ENCODE measurements at places on chromosomes 2 and 18.
A peak's percentile ranks its signal among the peaks of the same experiment; 100 is the strongest.

GRCh38 chr2:150575861-150576260 lies 88.4 kb upstream of the RND3 start:
- no peak for DNase-seq

DNA sequence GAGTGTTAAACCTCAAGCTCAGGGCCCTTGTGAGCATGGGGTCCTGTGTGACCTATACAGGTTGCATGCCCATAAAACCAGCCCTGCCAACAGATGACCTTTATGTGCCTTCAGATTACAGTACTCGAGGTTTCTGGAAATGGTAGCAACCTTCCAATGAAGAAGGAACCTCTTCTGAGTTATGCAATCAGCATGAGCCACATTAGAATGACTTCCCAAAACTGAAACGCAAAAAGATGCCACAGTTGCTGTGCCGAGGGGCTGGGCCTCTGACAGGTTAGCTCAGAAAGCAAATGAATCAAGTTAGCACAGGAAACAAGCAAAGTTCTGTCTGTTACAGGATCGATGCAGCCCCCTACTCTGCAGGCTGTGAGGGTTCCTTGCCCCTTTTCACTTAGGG lies 37.7 kb downstream of the TGFA start:
- DNase-seq = no peak

GRCh38 chr18:62829936-62830335 lies 114.6 kb downstream of the PHLPP1 start:
- DNase-seq = no peak

DNA sequence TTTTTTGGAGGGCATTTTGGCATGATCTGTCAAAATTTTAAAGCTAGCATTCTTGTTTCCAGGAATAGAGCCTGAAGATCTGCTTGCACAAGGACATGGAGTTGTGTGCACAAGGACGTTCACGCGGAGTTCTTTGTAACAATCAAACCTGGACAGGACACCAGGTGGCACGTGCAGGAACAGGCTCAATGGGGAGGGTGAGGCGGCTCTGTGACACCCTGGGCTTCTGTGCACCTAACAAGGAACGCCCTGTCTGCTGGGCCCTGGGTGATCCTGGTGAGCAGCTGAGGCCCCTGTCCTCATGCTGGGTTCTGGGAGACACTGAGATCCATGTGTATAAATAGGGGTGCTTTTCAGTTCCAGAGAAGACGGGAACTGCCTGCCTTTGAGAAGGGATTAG lies 93.1 kb upstream of the PXDN start:
- DNase-seq = no peak

GRCh38 chr18:67864677-67865340 lies 348.3 kb upstream of the DSEL start:
- no peak for DNase-seq

GRCh38 chr2:28558158-28558820 lies 62.4 kb downstream of the PLB1 start:
- DNase-seq = peak; percentile 1

DNA sequence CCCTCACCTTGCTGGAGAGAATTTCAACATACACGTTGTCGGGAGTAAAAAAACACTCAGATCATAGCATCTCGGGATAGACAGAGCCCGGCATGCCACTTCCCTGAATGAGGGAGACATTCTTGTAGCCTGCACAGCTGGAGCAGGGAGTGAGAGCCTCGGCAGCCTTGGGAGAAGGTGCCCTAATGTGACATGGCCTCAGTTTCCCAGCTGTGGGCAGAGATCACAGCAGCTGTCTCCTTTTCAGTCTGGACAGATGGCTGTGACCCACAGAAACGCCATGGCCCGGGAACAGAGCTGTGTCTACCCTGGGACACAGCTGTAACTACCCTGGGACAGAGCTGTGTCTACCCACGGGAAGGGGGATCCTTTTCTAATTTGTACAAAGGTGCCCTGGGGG lies 55.9 kb downstream of the HS1BP3 start:
- DNase-seq = no peak

- DNase-seq = no peak
Observed at GRCh38 chr18:49694402-49694801, 118.9 kb downstream of the ACAA2 start.

GRCh38 chr2:173934895-173935294 lies 30.3 kb downstream of the SP3 start:
- no peak for DNase-seq

- DNase-seq = no peak
Observed at GRCh38 chr2:64228918-64229317, 84.7 kb upstream of the PELI1 start.

DNA sequence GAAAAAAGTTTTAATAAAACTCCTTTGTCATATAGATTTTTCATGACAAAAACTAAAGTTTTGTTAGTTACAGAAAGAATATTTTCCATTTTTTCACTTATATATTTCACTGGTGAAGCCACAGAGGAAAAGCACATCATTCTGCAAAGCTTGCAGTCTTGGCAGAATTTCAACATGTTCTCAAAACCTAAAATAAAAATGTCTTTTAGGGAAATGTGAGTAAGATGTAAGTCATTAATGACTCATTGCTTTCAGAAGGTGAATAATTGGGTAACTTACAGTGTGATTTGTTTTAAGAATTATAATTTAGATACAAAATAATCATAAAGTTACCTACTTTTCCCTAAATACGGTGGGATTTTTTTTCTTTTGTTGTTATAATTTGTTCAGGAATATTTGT lies 43.4 kb upstream of the TNFRSF11A start:
- DNase-seq = no peak

DNA sequence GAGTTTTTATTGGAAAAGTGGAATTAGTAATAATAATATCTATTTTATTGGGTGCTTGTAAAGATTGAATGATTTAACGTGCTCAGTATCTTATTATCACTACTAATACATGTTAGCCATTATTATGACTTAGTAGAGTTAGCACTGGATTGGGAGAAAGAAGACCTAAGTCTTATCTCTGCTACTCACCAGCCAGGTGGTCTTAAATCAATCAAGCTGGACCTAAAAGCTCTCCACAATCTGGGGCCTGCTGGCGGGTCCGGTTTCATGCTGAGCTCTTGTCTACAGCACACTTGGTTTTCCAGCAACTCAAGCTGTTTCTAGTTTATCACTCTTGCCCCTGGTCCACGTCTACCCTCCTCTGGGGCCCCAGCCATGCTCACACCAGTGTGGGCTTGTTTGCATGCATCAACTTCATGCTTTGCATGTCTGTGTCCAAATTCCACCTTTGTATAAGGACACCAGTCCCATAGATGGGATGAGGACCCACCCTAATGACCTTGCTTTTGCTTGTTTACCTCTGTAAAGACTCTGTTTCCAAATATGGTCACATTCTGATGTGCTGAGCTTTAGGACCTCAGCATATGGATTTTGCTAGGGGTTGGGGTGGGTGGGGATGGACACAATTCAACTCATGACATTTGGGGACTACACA lies 363.1 kb downstream of the LPIN1 start:
- no peak for DNase-seq

DNA sequence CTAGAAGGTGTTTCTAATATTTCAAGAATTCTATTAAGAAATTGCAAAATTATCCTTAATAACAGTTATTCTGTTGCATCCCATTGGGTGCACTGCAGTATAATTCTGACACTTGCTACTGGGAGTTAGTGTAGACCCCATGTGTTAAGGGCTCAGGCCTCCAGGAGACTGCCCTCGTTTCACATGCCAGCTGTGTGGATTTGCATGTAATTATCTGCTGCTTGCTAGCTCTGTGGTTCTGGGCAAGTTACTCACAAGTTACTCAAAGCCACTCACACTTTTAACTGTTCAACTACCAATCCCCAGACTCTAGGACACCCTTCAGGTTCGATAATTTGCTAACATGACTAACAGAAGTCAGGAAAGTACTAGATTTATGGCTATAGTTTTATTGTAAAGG lies 38.6 kb downstream of the ST6GAL2 start:
- no peak for DNase-seq

DNA sequence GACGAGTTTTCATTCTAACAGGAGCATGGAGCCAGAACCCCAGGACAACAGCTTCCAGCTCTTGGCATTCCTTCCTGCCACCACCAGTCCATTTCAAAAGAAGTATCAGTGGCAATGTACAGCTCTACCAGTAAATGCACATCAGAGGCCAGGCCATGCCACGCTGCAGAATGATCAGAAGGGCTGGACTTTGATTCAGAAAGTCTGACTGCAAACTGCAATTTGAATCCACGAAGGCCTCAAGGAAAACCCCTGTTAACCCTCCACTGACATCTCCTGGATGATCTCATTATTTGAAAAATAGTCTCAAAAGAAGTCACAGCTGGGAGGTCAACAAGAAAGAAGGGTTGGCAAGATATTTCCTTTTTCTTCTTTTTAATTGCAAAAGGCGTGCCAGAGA lies 119.2 kb downstream of the MYO5B start:
- no peak for DNase-seq

GRCh38 chr2:128282976-128283810 lies 35.5 kb downstream of the HS6ST1 start:
- DNase-seq = no peak

DNA sequence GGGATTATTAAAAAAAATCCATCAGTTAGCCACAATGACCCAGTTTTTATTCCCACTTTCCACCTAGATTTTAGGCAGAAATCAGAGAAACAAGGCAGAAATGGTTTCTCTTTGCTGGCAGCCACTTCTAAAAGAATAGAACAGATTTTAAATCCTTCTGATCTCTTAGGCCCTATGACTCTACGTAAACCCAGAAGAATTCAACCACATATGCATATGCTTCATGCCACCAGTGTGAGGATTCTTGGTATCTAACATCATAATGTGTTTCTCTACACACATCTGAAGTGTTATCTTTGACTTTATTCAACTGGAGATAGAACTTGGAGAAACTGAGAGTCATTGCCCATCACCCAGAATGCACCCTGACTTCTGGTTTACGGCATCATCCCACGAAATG lies 128.7 kb upstream of the TANK start:
- no peak for DNase-seq

GRCh38 chr18:23378302-23378686 lies 74.8 kb upstream of the RIOK3 start:
- DNase-seq = no peak

- DNase-seq = no peak
Observed at GRCh38 chr2:80530442-80531064, 226.0 kb upstream of the LRRTM1 start.

DNA sequence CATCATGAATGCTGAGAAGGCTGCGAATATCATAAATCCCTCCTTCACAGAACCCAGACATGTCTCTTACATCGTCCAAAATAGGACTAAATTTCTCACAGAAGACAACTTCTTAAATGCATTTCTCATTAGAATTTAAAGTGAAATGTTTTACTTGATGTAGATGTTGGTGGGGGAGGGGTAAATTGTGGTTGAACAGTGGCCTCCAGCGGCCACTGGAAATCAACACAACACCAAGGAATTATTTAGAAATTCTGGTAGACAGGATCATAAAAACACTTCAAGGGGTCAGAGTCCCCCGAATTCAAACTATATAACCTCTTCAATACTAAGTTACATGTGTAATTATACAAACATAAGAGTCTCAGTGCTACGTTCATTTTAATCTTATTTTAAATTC lies 135.9 kb downstream of the ABCA12 start:
- peak; percentile 51 for DNase-seq

DNA sequence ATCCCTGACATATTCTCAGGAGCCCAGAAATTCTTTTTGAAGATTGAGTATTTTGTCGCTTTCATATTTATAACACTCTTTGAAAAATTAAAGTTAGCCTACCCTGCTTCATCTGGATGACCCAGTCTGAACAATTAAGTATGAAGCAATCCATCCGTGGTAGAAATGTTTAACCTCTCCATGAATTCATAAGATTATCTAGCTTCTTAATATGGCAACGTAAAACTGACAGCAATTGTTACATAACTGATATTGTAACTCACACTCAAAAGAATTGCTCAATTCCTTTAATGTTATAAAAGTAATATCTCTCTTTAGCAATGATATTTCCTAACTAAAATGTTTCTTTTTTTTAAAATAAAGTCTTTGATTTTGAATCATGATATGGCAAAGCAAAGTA lies 7.2 kb upstream of the ABCA12 start:
- DNase-seq = no peak

DNA sequence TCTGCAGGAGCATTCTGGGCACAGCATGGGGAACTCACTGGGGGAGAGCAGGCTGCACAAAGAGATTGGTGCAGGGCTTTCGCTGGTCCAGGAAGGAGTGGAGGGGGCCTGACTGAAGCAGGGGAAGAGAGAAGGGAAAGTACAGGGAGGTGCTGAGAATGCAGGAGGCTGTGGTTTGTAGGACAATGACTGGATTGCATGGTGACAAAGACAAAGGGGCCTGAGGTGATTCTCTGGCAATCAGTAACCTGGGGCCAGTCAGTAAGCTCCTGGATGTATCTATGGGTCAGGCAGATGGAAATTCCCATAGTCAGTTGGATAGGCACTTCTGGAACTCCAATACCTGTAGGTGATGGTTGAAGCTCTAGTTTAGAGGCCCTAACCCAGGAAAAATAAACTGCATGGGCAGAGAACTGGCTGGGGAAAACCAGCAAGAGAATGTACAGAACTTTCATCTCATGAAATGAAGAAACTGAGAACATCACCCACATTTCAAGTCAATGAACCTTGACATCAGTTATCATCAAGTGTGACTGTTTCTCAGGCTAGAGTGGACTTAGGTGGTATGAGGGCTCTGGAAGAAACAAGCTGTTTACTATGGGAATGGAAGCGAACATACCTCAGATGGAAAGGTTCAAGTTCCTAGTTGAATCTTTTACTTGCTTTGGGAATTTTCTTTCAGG lies 193.2 kb downstream of the TPGS2 start:
- DNase-seq = no peak

- no peak for DNase-seq
Observed at GRCh38 chr2:41829052-41829451, 218.8 kb upstream of the PKDCC start.

- DNase-seq = no peak
Observed at GRCh38 chr2:241019441-241020139, 21.2 kb downstream of the SNED1 start.

DNA sequence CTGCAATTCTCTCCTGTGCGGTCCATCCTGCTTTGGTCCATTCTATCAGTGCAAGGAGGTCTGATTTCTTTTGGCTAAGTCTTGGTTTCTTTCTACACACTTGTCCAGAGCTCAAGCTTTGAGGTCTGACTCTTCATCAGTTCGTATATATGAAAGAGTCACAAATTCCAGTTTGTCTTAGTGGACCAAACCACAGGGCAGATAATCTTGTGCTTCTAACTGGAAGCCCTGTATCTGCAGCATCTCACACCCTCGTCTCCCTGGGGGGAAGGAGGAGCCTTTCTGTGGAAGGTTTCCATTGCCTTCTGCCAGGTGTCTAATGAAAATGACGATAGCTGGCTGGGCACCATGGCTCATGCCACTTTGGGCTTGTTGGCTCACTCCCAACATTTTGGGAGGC lies 148.5 kb downstream of the SPP2 start:
- DNase-seq = no peak

GRCh38 chr2:43524177-43524965 lies 71.5 kb downstream of the THADA start:
- DNase-seq = no peak

DNA sequence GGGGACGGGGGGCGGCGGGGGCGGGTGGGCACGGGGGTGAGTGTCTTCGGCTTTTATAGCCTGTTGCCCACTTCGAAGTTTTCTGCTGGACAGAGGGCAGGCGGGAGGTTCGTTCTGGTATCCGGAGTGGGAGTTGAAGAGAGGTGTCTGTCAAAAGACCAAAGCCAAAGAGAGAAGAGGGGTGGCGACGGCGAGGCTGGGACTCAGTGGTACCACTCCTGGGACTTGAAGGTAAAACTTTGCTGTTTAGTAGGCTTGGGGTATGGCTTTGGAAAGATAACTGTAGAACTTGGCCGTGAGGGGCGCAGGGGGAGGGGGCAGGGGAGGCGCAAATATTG lies 215.8 kb upstream of the DTNA start:
- DNase-seq = peak; percentile 34

Measured in midbrain (tissue), 1 donor.